ENCODE measurements at places on chromosomes 3 and 15.
A peak's percentile ranks its signal among the peaks of the same experiment; 100 is the strongest.

GRCh38 chr3:10949197-10949596 is 43.4 kb upstream of the SLC6A1 start:
- no peak for DNase-seq

DNA sequence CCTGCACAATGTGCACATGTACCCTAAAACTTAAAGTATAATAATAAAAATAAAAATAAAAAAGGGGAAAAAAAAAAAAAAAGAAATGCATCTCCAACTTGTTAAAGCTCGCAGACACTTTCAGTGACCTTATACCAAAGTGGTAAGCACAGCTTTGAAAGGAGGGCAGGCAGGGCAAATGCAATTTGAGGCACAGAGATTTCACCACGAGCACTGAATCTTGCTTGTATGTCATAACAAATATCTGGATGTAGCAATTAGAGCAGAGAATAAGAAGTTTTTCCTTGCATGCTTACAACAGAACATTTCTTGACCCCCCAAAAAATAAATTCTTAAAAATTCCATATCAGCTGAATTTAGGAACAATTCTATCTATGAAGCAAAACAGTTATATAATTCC is 66.5 kb downstream of the FBN1 start:
- no peak for DNase-seq

DNA sequence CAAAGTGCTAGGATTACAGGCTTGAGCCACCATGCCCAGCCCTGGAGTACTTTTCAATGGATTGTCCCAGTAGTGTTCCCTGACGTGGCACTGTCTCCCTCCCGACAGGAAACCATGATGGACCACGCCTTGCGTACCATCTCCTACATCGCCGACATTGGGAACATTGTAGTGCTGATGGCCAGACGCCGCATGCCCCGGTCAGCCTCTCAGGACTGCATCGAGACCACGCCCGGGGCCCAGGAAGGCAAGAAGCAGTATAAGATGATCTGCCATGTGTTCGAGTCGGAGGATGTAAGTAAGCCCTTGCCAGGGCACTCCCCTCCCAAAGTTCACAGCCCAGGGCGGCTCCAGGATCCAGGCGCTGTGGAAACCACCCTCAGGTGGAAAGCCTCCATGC is 168.1 kb downstream of the NSMCE3 start:
- no peak for DNase-seq

GRCh38 chr3:141798448-141798845 is 35.2 kb downstream of the GRK7 start:
- DNase-seq, result peak; percentile 27
